ENCODE measurements at places on chromosomes 7 and 10.

DNA sequence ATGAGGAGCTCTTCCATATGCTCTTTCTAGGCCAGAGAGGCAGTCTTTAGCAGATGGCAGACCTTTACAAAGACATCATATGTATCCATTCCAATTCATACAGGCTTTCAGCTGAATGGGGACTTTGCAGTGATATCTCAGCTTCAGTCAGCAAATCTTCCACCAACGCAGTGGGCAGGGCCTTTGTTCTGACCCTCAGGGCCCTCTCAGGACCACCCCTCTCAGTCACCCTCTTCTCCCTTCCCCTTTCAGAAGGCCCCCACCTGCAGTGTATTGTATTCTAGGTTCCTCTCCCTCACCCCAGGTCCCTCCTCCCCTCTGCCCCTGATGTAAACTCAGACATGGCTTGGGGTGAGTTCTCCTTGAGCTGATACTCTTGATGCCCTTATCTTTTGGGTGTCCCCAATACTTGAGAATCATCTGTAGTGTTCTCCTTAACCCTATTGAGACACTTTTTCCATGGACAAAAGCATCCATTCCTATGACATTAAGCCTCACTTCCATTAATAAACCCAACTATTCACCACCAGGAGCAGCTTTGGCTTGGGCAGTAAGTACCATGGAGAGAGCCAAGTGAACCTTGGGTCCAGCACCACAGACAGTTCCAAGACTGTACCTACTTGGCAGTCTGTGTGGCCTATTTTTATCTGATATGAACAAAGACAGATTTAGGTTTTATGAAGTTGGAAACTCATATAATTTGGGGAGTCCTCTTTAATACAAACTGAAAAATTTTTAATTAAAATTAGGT, 62.7 kb downstream of the ADCYAP1R1 start:
- DNase-seq = no peak

- no peak for DNase-seq
Measured at GRCh38 chr10:24952143-24952706, at the start of gene PRTFDC1. Gene PRTFDC1 (minus strand): TSS chr10:24952606. CDS start chr10:24952575, 31 bp downstream.

- DNase-seq = no peak
Measured at GRCh38 chr7:51354434-51354833, 37.8 kb upstream of the COBL start.

DNA sequence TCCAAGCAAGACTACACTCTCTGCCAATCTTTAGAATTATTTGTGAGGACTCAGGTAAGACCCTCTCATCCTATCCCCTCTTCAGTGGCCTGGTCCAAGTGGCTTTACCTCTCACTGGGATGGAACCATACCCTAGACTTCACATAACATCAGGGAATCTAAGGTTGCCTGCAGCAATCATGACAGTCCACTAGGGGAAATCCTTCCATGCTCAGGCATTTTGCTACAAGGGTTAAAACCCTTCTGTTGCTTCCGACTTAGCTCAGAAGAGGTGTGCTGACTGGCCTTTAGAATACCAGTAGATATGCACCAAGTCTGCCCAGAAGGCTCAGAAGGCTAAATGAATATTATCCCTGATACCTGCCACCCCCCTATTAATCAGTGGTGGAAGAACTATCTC, 24.9 kb upstream of the NPS start:
- DNase-seq = no peak

GRCh38 chr7:25118048-25118753, 6.9 kb downstream of the CYCS start:
- DNase-seq = no peak

- DNase-seq = no peak
Measured at GRCh38 chr7:132191418-132191817, 384.9 kb downstream of the PLXNA4 start.

- DNase-seq = no peak
Measured at GRCh38 chr10:4162571-4163286, 377.7 kb upstream of the KLF6 start.

DNA sequence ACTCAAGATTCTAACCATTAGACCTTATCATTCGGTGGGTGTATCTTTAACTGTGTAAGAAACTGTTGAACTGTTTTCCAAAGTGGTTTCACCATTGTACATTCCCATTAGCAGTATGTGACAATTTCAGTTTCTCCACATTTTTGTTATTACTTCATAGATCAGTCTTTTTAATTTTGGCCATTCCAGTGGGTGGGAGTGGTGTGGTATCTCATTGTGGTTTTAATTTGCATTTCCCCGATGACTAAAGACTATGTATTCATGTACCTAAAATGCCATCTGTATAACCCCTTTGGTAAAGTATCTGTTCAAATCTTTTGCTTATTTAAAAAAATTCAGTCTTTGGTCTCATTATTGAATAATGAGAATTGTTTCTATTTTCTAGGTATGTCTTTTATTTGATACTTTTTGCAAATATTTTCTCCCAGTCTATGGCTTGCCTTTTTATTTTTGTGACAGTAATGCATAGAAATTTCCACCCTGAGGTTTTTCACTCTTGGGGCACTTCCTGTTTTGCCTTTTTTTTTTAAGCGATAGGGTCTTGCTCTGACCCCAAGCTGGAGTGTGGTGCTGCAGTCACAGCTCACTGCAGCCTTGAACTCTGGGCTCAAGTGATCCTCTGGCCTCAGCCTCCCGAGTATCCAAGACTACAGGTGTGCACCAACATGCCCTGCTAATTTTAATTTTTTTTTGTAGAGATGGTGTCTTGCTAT, 141.1 kb upstream of the ITGB1 start:
- DNase-seq = no peak

GRCh38 chr7:148850564-148850963, 33.5 kb downstream of the EZH2 start:
- DNase-seq = no peak

GRCh38 chr7:44897309-44897708, 12.0 kb upstream of the PURB start:
- DNase-seq = no peak
